ENCODE measurements at places on chromosomes 3 and 15.
A peak's percentile ranks its signal among the peaks of the same experiment; 100 is the strongest.

GRCh38 chr3:51535146-51536019, 3.1 kb upstream of the RAD54L2 start:
- no peak for DNase-seq

- DNase-seq = no peak
These were observed 179.3 kb downstream of the FNDC3B start for GRCh38 chr3:172218350-172219323.

- no peak for DNase-seq
These were observed 253.1 kb downstream of the CGGBP1 start for GRCh38 chr3:87805670-87806069.

- no peak for DNase-seq
These were observed 20.3 kb downstream of the CHP1 start for GRCh38 chr15:41251411-41251810.

- DNase-seq = no peak
These were observed 1.5 kb upstream of the SPSB4 start for GRCh38 chr3:141049681-141050080.

GRCh38 chr3:32254268-32254667, 15.8 kb downstream of the CMTM8 start:
- no peak for DNase-seq

DNA sequence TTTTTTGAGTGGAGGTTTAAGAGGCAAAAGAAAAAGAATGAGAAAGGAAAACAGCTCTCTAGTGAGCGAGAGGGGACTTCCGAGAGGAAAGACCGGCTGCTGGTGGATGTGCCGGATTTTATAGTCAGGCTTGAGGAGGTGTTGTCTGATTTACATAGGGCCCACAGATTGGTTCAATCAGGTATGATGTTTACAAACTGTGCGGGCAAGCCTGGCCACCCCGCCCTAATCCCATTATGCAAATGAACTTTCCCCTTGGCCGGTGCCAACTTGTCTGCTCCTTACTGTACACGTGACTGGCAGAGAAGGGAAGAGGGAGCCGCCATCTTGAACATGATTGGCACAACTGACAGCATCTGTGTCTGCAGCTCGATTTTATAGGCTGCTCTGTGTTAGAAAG, 44.7 kb downstream of the FAM43A start:
- DNase-seq = no peak

- no peak for DNase-seq
These were observed 120.9 kb downstream of the FOXP1 start for GRCh38 chr3:71462586-71462985.

- DNase-seq = no peak
These were observed 45.4 kb upstream of the TIPARP start for GRCh38 chr3:156628836-156629618.

DNA sequence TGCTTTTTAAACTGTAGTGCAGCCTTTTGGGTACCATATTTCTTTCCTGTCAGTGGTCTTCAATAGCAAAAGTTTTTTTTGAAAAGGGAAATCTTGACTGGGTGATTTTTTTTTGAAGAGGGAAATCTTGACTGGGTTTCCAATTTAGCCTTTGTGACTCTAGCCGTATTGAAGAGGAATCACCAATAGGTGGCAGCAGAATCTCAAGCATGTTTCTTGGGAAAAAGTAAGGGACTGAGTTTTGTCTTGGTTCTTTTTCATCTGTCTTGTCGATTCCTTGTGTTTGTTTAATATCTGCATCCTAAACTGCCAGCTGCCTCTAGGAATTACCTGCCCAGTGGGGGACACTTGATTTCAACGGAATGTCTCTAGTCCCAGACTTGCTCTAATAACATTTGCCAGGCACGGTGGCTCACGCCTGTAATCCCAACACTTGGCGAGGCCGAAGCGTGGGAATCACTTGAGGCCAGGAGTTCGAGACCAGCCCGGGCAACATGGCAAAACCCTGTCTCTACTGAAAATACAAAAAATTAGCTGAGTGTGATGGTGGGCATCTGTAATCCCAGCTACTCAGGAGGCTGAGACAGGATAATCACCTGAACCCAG, 89.2 kb downstream of the RBPMS2 start:
- no peak for DNase-seq

GRCh38 chr3:60555686-60556354, 695.4 kb downstream of the FHIT start:
- no peak for DNase-seq

DNA sequence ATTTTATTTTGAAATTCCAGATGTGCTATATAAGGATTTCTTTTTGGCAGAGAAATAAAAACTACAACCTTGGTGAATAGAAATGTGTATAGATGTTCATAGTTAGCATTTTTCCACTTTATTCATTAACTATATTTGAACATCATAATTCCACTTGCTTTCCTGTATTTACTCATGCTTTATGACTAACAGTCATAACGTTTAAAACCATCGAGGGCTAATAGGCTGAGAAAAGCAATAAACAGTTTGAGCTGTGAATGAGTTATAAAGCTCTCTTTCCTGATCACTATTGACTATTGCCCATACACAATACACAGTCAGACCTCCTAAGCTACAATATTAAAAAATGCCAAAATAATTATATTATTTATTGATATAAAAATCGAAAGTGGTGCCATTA, 502.1 kb upstream of the RASGRP1 start:
- no peak for DNase-seq

DNA sequence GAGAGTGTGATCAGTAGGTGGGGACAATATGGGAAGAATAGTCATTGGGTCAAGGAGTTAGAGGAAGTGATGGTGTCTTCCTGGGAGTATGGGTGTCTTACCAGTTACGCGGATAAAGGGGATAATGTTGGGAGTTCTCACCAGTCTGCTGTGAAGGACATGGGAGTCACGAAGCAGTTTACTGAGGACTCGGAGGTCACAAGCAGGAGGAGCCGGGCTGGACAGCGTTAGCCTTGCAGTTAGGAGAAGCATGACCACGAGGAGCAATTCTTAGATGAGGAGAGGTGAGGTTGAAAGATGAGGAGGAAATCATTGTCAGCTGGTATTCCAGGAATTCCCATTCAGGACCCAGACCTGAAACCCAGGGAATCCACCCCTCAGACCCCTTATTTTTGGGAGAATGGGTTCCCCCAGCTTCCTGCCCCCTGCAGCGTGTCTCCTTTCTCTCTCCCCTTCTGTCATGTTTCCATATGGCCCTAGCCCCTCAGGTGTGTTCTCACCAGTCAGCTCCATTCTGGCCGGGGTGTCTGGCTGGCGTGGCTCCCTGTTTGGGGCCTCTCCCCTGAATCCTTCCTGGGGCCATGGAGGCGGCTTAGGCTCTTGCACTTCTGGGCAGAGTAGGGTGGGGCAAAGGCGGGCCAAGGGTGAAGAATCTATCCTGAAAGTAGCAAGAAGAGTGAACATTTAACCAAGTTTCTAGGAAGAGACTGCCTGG, 2.1 kb downstream of the THPO start:
- no peak for DNase-seq

DNA sequence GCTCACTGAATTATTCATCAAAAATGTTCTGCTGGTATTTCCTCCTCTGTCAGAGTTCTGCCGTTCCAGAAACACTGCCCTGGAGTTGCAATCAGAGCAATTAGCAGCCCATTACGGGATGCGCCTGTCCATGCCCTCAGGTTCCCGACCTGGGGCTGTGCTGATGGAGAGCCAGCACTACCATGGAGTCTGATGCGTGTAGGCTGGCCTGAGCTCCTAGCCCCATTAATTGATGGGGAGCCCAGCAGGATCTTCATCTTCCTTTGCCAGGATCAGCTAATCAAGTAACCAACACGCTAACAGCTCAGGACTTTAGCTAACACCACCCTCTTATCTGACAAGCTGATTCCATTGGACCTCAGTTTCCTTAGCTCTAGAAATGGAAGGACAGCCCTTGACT, 164.2 kb downstream of the ABHD5 start:
- no peak for DNase-seq

DNA sequence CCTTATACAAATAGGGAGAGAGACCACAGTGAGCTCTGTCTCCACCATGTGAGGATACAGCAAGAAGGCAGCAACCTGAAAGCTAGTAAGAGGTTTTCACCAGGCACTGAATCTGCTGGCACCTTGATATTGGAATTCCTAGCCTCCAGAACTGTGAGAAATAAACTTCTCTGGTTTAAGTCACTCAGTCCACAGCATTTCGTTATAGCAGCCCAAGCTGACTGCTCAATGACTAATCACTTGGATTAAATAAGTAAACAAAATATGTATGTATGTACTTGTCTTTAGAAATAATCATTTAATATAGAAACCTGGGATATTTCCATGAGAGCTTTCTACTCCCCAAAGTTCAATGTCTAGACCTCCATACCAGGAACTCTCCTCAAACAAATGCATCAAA, 162.0 kb downstream of the IMPG2 start:
- DNase-seq = no peak

DNA sequence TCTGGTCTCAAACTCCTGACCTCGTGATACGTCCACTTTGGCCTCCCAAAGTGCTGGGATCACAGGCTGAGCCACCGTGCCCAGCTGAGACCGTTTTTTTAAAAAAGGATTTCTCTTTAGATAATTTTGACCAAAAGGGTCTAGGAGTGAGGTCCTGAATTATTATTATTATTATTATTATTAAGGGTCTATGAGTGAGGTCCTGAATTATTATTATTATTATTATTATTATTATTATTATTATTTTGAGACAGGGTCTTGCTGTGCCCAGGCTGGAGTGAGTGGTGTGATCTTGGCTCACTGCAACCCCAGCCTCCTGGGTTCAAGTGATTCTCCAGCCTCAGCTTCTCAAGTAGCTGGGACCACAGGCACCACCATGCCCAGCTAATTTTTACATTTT, 20.6 kb upstream of the ARID3B start:
- DNase-seq = no peak

- no peak for DNase-seq
These were observed 44.2 kb upstream of the CSPG5 start for GRCh38 chr3:47622671-47623461.

- no peak for DNase-seq
These were observed 57.2 kb upstream of the UBE2E1 start for GRCh38 chr3:23748398-23749110.

DNA sequence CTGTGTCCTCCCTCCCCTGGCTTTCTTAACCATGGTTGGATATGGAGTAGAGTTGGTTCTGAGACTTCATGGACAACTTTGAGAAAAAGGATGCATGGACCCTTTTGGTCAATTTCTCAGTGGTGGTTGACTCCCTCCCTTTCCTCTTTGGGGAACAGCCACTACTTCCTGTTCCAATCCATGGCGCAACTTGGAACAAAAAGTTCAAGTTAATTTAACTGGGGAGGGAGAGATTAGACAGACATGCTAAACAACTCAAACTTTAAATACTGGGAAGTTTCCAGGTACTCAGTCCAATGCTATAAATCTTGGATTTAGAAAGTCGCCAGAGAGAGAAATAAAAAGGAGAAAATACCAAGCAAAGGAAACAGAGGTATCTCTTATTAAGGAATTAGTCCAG, 202.2 kb downstream of the PDZRN3 start:
- DNase-seq = no peak

GRCh38 chr15:82146990-82147461, 101.2 kb upstream of the MEX3B start:
- no peak for DNase-seq

DNA sequence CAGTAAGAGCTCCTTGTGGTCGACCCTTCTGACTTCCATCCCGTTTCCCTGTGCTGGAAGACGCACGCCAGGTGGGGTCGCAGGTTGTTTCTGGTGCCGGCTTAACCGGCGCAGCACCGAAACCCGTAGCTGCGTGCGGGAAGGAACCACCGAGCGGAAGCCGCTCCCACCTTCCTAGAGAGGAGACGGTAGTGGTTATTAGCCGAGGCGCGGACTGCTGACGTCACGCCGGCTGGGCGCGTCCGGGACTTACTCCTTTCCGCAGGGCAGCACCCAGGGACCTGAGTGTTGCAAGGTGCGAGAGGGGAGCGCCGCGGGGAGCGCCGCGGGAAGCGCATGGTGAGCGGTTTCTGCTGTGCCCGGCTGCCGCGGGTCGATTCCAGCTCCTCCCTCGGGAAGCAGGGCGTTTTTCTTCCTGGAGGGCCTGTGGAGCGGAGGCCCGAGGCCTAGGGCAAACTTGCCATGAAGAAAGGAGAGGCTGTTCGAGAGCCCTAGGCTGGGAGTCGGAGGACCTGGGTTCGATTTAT, at the start of gene ZNF501:
TSS of gene ZNF501 (plus strand) at position 252 of the 527 bp plus-strand sequence. CDS start 4,787 bp downstream, outside the sequence.
- peak; percentile 76 for DNase-seq

- no peak for DNase-seq
These were observed 130.1 kb downstream of the EDEM1 start for GRCh38 chr3:5317557-5317956.

DNA sequence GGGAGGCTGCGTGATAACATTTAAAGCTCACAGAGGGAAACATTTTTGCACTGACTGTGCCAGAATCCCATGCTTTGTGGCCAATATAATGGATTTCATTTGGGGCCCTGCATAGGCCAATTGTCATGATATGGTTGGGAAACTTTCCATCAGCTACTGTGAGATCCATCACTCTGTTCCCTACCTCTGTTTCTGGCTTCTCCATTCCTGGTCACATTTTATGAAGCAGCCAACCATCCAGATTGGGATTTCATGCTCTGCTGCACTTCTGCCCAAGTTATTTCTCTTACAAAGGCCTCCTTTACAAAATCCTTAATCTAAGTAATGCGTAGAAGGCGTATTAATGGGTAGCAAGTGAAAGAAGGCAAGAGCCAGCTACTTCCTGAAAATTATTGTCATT, 221.1 kb downstream of the LRTM1 start:
- no peak for DNase-seq

GRCh38 chr15:71822890-71823630, 12.7 kb downstream of the NR2E3 start:
- no peak for DNase-seq

DNA sequence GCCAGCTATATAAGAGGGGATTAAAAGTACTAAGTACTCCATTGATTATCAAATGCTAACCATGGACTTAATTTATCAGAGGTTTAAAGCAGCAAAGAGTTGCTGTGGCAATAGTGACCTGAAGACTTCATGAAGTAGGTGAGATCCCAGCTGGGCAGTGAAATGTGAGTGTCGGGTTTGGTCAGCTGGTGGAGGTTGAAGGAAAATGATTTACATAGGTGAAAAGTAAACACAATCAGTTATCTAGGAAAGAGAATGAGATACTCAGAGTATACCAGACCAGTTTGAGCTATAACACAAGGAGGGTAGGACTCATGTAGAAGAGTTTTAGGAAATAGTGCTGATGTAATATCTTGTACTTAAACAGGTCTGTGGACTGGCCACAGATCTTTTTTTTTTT, 16.5 kb upstream of the FBXO22 start:
- DNase-seq = no peak

- DNase-seq = no peak
These were observed 2.7 kb upstream of the COX17 start for GRCh38 chr3:119679874-119680273.
